Body of pancreas (tissue), 4 donors: ENCODE measurements at places on chromosomes 3 and 15. TPM values are rescaled to one million over a fixed set of nuclear protein-coding genes. Genes with fewer than 3 reads are reported as not detected.

The PLA2G4D gene
- total RNA-seq, result not detected

The ANKRD34C gene
- 0.33 TPM for total RNA-seq

The SMCO1 gene
- total RNA-seq, result not detected

The CPLX3 gene
- not detected for total RNA-seq

The ELL3 gene
- total RNA-seq, result 4.9 TPM

The MYO5C gene
- 76.8 TPM for total RNA-seq

The CCR9 gene
- not detected for total RNA-seq

The LRTM1 gene
- total RNA-seq, result not detected

The CEMIP gene
- total RNA-seq, result 1.6 TPM

The CCDC54 gene
- not detected for total RNA-seq

The ISLR gene
- 15.8 TPM for total RNA-seq

- H3K36me3 ChIP-seq, result no peaks in the 10 kb centered on the region
- H3K4me3 ChIP-seq, result no peak overlapping the region
- H3K27me3 ChIP-seq, result no peaks in the 10 kb centered on the region
- no peak overlapping the region for H3K27ac ChIP-seq
These were observed 15.0 kb upstream of the UTS2B start for GRCh38 chr3:191345334-191345733.

DNA sequence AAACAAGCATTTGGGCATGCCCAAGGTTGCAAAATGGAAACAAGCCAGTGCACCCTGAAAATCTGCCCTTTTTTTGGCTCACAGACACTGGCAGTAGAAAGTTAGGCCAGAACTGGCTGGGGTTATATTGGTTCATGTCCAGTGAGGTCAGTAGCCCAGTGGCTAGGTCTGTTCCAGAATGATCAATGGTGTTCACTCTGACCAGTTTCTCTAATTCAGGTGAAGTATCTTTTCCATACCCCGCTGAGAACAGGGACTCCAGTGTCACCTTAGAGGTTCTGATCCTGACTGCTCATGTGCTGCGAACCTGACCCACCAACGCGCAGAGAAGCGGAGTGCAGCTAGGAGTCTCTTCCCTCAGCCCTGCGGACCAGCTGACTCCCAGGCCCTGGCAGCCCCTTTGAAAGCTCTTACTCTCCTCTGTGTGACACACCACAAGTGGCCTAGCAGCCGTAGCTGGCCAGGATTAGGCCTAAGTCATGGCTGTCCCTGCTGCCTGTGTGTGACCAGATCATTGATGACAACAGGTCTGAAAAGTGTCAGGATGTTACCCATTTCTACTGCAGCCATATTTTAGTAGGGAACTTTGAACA, 123.5 kb downstream of the GHSR start:
- no peak for DNase-seq
- H3K4me1 ChIP-seq, result peaks cover 6% of the 10 kb centered on the region
- peak overlapping the region; percentile 66 for H3K27ac ChIP-seq
- H3K27me3 ChIP-seq, result no peaks in the 10 kb centered on the region
- H3K36me3 ChIP-seq, result no peaks in the 10 kb centered on the region

DNA sequence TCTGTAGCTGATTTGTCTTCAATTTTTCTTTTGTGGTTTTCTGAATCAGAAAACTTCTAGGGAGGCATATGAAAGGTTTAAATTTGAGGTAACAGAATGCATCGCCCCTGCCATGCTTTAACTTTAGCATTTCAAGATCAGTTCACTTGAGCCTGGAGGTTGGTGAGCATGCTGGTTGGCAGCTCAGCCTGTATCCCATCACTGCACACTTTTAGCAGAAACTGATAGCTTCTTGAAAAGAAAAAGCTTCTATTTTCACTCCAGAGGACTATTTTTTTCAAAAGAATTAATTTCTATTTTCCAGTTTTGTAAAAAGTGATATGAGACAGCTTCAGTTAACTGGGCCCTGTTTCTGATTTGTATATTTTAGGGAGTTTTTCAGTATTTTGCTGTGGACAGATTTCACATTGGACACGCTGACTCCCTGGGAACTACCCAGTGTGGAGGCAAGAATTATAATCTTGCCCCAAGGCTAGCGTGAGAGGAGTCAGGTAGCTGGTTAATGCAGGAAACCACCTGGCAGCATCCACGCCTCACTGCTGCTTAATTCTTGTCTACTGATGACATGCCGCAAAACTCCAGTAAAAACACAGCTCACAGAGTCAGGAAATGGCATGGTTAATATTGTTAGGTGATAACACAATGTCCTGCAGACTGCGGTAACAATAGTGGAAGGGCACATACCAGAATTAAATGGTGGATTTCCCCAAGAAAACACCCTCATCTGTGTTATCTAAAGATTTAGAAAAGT, 71.4 kb downstream of the DUT start:
- DNase-seq, result no peak
- H3K4me1 ChIP-seq, result no peaks in the 10 kb centered on the region
- H3K27me3 ChIP-seq, result no peaks in the 10 kb centered on the region
- no peak overlapping the region for H3K4me3 ChIP-seq

GRCh38 chr3:33711100-33711499, 7.0 kb downstream of the CLASP2 start:
- H3K27me3 ChIP-seq, result no peaks in the 10 kb centered on the region
- H3K36me3 ChIP-seq, result no peaks in the 10 kb centered on the region
- peaks cover 4% of the 10 kb centered on the region for H3K4me1 ChIP-seq

DNA sequence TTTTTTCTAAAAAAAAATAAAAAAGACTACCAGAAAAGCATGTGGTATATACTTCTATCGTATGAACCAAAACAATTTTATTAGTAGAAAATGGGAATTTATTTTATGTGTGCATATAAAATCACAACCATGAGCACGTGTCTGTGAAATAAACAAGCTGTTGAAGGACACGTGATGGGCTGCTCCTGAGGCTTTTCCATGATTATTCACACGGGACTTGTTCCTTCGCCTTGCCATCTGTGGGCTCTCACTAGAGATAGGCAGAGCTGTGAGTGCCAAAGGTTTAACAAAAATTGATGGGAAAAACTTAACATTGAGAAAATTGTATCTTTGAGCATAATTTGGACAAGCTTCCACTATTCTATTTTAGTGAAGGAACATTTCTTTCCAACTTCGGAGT, 12.4 kb upstream of the ETV5 start:
- peak; percentile 73 for DNase-seq
- H3K4me1 ChIP-seq, result peaks cover 66% of the 10 kb centered on the region
- H3K27me3 ChIP-seq, result no peaks in the 10 kb centered on the region
- no peaks in the 10 kb centered on the region for H3K36me3 ChIP-seq
- peak overlapping the region; percentile 11 for H3K4me3 ChIP-seq

- DNase-seq, result no peak
- H3K27ac ChIP-seq, result peak overlapping the region; percentile 39
- no peaks in the 10 kb centered on the region for H3K4me1 ChIP-seq
- H3K27me3 ChIP-seq, result no peaks in the 10 kb centered on the region
- H3K4me3 ChIP-seq, result no peak overlapping the region
- no peaks in the 10 kb centered on the region for H3K36me3 ChIP-seq
These were observed 17.4 kb downstream of the H1-8 start for GRCh38 chr3:129560269-129560787.

DNA sequence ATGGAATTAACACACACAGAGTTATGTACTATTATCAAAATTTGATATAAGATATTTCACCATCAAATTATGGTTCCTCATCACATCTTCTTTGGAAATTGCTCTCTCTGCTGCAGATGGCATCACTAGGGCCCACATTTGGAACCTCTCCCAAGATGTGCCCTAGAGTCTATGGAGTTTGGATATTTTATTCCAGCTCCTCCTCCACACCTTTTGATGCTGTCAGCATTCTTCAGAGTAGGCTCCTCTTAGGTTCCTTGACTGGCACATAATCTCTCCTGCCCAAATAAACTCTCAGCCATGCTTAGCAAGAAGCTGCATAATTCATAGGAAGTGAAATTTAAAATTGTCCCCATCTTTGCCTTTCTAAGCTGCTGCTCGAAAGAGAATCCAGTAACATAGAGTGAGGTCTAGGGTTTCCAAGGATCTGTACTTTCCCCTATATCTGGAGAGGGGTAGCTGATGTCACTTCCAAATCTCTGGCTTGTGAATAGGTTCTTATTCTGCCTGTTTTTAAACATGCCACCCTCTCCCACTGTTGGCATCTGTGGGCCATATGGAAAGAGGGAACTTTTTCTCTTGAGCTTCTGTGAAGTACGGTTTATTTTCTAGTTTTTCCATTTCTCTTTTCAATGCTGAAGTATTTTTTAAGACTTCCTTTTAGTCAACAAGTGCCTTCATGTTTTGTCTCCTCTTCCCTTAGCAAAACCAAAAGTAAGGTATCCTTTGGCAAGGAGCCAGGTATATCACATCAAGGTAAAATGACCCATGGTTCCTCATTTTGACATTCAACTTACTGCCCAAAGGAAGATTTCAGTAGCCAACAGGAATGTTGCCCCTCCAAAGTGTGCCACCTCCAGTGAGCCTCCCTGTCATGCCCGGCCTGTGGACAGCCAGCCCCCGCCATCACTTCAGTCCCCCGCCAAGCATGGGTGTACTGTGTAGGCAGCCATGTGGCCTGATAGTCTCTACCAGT, 75.3 kb upstream of the C2CD4B start:
- H3K27me3 ChIP-seq, result no peaks in the 10 kb centered on the region
- H3K4me1 ChIP-seq, result no peaks in the 10 kb centered on the region
- no peak overlapping the region for H3K27ac ChIP-seq

GRCh38 chr15:62933386-62933785, 109.2 kb upstream of the TPM1 start:
- no peak overlapping the region for H3K27ac ChIP-seq
- no peaks in the 10 kb centered on the region for H3K27me3 ChIP-seq
- no peaks in the 10 kb centered on the region for H3K36me3 ChIP-seq
- DNase-seq, result no peak
- H3K4me3 ChIP-seq, result no peak overlapping the region

DNA sequence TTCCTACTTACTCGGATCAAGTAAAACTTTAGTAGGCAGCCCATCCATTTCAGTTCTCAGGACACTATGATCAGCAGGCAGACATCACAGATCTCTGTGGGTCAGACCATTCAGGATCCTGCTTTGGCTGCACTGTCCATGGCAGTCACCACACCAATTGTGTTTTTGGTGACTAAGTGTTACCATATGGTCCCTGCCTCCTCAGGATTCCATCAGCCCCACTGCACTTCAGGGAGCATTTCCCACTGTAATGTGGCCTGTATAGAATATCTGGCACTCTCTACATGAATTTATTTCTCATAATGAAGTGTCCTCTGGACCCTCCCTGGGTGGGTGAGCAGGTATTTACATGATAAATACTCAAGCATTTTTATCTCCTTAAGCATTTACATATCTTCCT, 41.3 kb downstream of the ZNF445 start:
- H3K4me1 ChIP-seq, result peaks cover 18% of the 10 kb centered on the region
- H3K36me3 ChIP-seq, result no peaks in the 10 kb centered on the region
- no peaks in the 10 kb centered on the region for H3K27me3 ChIP-seq
- DNase-seq, result no peak

DNA sequence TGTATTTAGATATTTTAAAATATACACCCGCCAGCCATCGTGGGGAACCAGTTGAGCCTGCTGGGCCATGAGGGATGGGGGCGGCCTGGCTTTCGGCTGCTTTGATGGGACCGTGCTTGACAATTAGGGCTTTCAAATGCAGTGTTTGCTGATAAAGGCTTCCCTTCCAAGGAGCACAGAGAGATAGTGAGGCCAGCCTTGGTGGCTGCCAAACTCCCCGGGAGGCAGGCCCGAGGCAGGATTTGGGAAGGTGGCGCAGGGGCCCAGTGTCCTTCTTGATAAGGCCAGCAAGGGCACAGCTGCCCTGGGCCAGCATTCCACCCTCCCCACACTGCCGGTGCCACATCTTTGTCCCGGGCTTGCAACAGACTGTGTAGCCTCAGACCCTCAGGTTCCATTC, 75.6 kb downstream of the LINGO1 start:
- H3K36me3 ChIP-seq, result no peaks in the 10 kb centered on the region
- no peak for DNase-seq
- no peaks in the 10 kb centered on the region for H3K4me1 ChIP-seq
- no peak overlapping the region for H3K27ac ChIP-seq
- no peaks in the 10 kb centered on the region for H3K27me3 ChIP-seq

DNA sequence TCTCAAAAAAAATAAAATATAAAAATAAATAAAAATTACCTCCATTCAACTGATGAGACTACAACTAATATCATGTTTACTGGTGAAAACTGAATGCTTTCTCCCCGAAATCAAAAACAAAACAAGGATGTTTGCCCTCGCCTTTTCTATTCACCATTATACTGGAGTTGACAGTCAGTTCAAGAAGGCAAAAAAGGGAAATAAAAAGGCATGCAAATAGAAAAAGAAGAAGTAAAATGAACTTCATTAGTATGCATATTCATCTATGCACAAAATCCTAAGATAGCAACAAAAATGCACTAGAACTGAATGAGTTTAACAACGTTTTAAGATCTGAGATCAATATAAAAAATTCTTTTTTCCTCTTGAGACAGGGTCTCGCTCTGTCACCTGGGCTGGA, 72.7 kb upstream of the FAM174B start:
- no peaks in the 10 kb centered on the region for H3K27me3 ChIP-seq
- no peaks in the 10 kb centered on the region for H3K36me3 ChIP-seq
- H3K27ac ChIP-seq, result no peak overlapping the region
- no peak overlapping the region for H3K4me3 ChIP-seq
- no peaks in the 10 kb centered on the region for H3K4me1 ChIP-seq

- no peak for DNase-seq
- H3K27ac ChIP-seq, result no peak overlapping the region
- H3K4me3 ChIP-seq, result no peak overlapping the region
These were observed 187.7 kb downstream of the SATB1 start for GRCh38 chr3:18237251-18238005.

DNA sequence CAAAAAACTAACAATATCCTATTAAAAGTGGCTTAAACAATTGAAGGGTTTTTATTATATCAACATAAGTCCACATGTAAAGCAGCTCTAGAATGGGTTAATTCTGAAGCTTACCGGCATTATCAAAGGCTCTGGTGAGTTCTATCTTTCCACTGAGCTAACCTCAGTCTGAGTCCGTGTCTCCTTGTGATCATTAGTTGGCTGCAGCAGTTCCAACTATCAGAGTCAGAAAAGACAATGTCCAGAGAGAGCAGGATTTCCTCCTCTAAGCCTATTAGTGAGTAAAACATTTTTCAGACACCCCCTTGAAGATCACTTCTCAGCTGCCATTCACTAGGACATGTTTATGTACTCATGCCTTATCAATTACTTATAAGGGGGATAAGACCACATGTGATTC, 49.9 kb downstream of the DHX36 start:
- peaks cover 31% of the 10 kb centered on the region for H3K36me3 ChIP-seq
- H3K4me1 ChIP-seq, result no peaks in the 10 kb centered on the region
- no peak for DNase-seq
- no peak overlapping the region for H3K27ac ChIP-seq
- no peaks in the 10 kb centered on the region for H3K27me3 ChIP-seq

DNA sequence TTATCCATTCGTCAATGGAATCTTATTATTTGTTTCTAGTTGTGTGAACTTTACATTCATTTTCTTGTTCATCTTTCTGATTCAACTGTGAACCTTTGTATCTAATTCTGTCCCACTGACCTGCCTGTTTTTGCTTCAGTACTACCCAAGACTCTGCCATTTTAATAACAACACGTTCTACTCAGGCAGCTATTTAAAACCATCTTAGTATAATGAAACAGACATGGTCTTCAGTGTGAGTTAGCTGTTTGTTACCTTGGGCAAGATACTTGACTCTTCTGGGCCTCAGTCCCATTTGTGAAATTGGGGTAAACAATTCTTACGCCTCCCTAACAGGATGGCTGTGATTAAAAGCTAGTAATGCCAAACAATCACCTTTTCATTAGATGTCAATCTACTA, 1.6 kb downstream of the BTBD1 start:
- no peaks in the 10 kb centered on the region for H3K27me3 ChIP-seq
- no peak for DNase-seq
- no peak overlapping the region for H3K27ac ChIP-seq
- H3K4me1 ChIP-seq, result peaks cover 48% of the 10 kb centered on the region
- H3K36me3 ChIP-seq, result no peaks in the 10 kb centered on the region
